G401 (cell line): ENCODE measurements at places on chromosomes 3 and 15. TPM values are rescaled to one million over a fixed set of nuclear protein-coding genes. Genes with fewer than 3 reads are reported as not detected.

- DNase-seq = peak; percentile 17
These were observed 329.2 kb upstream of the LRRC3B start for GRCh38 chr3:26293329-26293844.

DNA sequence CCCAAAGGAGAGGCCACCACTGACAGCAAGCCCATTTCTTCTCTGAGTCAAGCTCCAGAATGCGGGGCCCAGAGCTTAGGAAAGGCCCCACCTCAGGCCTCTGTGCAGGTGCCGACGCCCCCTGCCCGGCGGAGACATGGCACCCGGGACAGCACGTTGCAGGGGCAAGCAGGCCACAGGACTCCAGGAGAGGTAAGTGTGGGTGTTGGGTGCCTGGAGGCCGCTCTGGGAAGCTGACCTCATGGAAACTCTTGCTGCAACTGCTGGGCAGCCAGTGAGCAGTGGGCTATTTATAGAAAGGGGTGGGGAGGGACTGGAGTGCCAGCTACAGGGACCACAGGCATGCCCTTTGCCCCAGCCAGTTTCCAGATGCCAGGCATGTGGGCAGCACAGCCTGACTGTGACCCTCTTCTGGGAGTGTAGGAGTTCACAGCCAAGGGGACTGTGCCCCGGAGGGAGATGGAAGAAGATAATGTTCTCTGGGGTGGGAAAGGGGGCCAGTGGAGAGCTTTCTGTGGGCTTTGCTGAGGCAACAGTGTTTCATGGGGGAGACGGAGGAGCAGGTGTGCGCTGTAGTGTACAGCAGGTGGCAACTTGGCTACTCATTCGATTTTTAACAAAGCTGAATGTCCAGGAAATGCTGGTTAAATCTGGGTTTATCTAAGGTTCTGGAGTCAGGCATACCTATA, 23.7 kb downstream of the ALPK3 start:
- no peak for DNase-seq

TMEM207 gene
- not detected in 2 replicates for total RNA-seq

DNA sequence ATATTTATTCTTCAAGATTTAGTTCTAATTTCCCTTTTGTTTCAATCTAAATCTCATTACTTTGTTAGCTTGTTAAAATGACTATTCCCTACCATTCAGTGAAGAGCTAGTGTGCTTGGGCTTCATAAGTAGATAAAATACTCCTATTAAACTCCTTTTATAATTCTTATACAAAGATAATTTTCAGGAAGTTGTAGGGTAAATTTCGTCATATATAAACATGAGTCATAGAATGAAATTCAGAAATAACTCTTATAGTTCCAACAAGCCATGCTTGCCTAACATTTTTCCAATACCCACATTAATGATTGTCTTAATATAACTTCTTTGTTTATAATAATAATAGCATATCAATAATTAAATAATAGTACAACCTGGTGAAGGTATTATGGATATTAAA, 407.3 kb downstream of the NAALADL2 start:
- DNase-seq = no peak

DNA sequence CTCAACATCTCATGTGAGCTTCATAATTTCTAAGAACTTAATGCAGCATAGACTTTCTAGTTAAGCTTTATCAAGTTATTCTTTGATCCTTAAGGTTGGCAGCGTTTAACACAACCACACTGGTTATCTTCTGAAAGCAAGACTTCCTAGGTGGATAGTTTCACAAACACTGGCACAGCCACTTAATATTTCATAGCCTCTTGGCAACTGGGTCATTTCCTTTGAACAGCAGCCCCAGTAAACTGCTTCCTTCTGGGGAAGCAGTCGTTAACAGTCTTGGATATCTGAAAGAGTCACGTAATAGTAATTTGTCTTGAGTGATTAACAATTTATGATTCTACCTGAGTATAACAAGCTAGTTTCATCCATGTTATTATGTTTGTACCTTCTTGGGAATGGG, 45.9 kb upstream of the ABHD10 start:
- DNase-seq = no peak

- no peak for DNase-seq
These were observed 98.9 kb downstream of the HMG20A start for GRCh38 chr15:77519540-77519939.

- no peak for DNase-seq
These were observed 66.9 kb downstream of the CCNL1 start for GRCh38 chr3:157093096-157093495.

DNA sequence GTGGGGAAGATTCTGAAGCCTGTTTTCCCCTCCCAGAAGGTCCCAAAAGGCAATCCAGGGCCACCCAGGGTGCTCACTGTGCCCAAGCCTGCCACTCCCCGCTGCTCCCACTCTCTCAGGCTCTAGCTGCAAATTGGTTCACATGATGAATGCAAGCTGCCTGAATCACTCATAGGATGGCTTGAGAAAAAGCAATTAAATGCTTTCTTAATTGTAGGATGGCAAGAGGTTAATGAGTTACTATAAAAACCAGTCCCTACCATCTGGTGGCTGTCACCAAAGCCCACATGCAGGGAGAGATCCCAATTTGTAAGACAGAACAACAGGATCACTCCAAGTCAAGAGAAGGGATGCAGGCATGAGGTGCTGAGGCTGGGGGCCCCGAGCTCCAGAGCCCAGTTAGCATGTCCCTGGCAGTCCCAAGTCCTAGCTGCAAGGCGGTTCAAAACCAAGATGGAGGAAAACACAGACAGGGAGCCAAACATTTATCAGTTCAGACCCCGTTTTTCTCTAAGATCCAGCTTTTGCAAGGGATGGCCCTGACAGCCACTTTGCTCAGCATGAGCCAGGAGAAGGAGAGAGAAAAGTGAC, 207.1 kb downstream of the UACA start:
- no peak for DNase-seq

GRCh38 chr3:37225481-37225880, 51.1 kb upstream of the LRRFIP2 start:
- no peak for DNase-seq

DNA sequence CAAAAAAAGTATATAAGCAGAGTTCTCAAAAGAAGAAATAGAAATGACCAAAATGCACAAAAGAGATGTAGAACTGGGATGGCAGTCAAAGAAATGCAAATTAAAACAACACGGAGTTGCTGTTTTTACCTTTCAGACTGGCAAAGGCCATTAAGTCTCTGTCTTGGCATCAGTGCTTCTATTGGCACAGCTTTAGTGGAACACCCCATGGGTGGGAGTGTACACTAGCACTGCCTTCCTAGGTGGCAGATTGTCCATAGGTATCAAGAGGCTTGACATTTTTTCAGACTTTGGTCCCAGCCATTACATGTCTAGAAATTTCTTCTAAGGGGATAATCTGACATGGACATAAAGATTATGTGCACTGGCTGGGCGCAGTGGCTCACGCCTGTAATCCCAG, 58.1 kb upstream of the VILL start:
- DNase-seq = peak; percentile 74

DNA sequence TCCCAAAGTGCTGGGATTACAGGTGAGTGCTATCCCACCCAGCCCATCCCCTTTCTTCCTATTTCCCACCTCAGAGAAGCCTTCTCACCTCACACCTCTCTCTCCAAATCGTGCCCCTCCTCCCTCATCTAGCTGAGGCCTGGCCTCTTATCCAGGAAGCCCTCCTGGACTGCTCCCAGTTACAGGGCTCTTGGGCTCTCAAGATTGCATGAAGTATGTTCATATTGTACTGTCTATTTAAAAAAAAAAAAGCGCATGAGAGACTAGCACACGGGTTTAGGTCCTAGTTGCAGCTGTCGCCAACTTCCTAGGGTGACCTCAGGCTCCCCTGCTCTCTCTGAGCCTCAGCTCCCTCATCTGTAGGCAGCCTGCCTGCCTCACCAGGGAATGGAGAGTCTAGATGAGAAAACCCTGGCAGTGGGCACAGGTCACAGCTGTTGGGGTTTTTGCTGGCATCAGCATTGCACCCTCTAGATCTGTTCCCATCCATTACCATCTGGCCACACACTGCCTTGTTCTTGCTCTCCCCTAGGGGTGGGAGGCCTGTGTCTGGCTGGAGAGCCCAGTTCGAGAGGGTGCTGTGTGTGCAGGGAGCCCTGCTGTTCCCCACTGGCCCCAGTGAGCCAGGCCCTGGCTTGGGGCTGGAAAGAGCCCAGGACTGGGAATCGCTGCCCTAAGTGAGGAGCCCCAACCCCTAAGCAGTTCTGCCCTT, 24.2 kb upstream of the C15orf39 start:
- no peak for DNase-seq

GRCh38 chr3:15171096-15171495, 35.0 kb upstream of the CAPN7 start:
- no peak for DNase-seq

GRCh38 chr3:48918388-48919214, at the start of gene ARIH2:
TSS of gene ARIH2 (plus strand) at chr3:48918842. CDS start at chr3:48927559, 8,717 bp downstream.
- DNase-seq = peak; percentile 92
